ENCODE measurements at places on chromosomes 5 and 9.

DNA sequence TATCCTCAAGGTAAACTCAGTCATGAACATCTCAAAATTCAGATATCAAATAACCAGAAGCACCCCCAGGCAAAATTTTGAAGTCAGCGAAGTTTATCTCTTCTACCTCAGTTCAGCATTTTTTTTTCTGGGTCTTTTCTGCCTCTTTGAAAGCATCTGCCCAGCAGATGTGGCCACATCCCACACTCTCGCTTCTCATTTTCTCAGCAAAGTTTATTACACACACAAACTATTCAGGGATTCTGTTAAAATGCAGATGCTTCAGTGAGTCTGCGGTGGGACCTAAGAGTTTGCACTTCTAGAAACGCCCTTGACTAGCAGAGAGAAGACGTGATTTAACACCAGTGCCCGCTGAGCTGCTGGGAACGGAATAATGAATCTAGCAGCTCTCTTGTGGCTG lies 19.3 kb downstream of the RASEF start:
- DNase-seq = no peak

- no peak for DNase-seq
These were observed 51.1 kb downstream of the CCNH start for GRCh38 chr5:87361536-87362213.

DNA sequence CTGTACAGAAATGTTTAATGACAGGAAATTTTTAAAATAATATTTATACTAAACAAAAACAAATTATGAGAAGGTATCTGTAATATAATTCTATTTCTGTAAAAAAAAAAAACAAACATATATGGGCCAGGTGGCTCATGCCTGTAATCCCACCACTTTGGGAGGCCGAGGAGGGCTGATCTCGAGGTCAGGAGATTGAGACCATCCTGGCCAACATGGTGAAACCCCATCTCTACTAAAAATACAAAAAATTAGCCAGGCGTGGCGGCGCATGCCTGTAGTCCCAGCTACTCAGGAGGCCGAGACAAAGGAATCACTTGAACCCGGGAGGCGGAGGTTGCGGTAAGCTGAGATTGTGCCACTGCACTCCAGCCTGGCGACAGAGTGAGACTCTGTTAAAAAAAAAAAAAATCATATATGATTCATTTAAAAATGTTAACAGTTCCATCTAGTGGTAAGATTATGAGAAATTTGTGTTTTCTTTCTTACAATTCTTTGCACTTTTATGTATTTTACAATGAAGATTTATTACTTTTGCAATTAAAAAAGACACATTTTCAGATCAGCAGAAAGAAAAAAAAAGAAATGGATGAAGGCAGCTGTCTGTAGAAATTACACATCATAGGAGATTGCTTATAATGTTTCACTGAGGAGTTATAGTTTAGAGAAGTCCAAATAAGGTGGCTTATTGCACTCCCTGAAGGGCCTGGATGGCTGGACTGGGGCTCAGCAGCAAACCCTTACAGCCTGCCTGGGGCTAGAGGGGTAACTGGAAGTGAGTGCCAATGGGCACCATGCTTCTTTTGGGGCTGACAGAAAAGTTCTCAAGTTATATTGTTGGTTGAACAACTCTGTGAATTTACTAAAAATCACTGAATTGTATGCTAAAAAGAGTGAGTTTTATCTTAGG lies 20.3 kb downstream of the C9orf153 start:
- DNase-seq = no peak

- no peak for DNase-seq
These were observed 185.6 kb upstream of the NR3C1 start for GRCh38 chr5:143588933-143589662.

- DNase-seq = no peak
These were observed 1.5 kb downstream of the PKN3 start for GRCh38 chr9:128703616-128704355.

- no peak for DNase-seq
These were observed 596 bp upstream of the FGFR4 start for GRCh38 chr5:177085985-177086653.

DNA sequence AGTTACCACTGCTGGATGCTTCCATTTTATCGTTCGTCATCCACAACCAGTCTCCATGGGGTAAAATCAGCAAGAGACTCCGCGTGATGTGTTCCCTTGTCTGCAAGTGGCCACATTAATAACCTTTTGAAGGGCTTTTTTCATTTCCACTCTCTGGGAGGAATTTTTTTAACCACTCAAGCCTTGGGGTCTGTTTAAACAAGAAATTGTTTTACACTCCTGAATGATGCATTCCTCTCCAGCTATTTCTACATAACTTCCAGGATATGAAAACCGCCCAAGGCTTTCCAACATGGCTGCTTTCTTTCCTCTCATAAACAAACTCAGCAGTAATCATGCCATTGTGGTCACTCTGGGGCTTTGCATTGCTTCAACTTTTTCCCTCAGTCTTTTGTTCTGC lies 217.2 kb upstream of the DAPK1 start:
- no peak for DNase-seq

- DNase-seq = no peak
These were observed 102.2 kb downstream of the PARP8 start for GRCh38 chr5:50768634-50769033.

DNA sequence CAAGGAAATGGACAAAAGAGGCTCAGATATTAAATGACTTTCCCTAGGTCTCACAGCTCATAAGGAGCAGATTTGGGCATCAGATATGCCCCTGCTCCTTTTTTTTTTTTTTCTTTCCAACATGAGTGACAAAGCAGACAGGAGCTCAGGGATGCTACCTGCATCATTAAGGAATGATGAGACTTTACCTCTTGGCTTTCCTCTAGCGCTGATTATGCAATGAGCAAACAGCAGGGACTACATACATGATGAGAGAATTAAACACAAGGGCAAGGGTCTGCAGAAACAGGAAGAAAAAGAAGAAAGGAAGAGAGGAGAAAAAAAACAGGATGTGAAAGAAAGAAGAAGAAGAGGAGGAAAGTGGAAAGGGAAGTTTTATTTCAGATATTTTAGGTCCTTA lies 179.9 kb downstream of the PPP2R2B start:
- DNase-seq = no peak

GRCh38 chr9:132797861-132798659 lies 80.0 kb downstream of the AK8 start:
- no peak for DNase-seq

- DNase-seq = no peak
These were observed 58.6 kb upstream of the CTXN3 start for GRCh38 chr5:127590156-127590722.

DNA sequence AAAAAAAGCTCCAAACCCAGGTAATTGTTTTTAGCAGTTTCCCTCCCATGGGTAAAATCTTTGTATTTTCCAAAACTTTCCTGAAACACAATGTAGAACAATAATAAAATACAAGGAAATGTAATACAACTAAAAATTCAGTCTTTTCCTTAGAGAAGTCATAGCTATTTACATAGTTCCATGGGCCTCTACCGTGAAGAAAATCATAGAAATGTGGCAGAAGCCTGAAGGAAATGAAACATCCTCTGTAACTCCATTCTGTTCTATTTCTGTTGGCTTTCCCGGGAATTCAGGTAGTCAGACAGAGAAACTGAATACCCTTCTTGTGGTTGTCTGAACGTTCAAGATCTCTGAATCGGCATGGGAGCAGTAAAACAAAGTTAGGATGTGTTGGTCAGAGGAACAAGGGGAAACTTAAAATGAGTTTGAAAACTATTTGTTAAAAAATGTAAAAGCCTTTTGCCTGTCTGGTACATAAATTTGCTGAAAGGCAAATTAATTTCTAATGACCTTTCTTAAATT lies 202.4 kb upstream of the ZNF608 start:
- no peak for DNase-seq

DNA sequence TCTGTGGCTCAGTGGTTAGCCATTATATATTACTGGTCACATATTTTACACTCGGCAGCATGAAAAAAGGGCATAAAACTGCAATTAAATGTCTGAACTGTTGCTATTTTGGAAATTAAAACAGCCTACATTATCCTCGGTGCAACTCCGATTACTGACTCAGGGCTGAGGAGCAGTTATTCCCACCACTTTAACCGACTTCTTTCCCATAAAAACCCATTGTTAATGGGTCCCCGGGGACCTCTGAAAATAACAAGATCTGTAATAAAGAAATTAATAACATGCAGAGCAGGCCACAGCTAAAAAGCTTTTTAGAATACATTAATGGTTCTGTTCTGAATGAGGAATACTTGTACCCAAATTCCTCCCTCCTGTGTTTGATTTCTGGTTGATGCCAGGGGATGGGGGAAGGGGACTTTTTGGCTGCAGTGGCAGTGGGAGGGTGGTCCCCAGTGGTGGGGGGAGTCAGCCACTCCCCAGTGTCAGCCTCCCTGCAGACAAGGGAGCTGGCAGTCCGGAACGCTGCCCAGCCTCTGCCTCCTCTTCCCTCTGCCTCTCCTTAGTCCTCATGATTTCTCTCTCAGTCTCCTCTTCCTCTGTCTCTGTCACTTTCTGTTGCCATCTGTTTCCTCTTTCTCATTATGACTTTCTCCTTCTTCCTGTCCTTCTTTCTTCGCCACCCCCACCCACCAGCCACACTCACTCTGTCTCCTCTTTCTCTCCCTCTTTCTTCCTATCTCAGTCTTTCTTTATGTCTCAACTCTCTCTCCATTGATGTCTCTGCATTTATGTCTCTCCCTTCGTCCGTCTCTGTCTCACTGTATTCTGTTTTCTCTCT lies 59.0 kb upstream of the ZBTB43 start:
- no peak for DNase-seq

- DNase-seq = no peak
These were observed 11.9 kb downstream of the BASP1 start for GRCh38 chr5:17229313-17229712.

DNA sequence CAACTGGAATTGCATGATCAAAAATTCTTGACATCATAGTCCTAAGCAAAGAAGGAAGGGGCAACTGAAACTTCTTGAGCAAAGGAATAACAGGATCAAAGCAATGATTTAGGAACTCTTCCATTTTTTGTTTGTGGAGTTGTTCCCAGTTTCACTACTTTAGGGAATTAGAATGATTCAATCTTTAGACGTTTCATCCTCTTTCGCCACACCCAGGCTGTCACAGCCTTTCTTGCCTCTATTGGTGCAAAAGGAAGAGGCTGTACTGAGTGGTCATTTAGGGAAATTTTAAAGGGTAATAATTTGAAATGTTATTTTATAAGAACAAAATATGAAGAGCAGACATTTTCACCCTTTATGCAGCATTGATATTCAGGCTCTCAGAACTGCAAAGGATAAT lies 1026.0 kb upstream of the ARRDC3 start:
- no peak for DNase-seq

GRCh38 chr9:133427658-133428348 lies 5.6 kb downstream of the ADAMTS13 start:
- DNase-seq = no peak

GRCh38 chr5:141420855-141421488 lies at the start of gene PCDHGA11:
TSS of gene PCDHGA11 (plus strand) at chr5:141421051. CDS start at chr5:141421228, 177 bp downstream.
- no peak for DNase-seq

DNA sequence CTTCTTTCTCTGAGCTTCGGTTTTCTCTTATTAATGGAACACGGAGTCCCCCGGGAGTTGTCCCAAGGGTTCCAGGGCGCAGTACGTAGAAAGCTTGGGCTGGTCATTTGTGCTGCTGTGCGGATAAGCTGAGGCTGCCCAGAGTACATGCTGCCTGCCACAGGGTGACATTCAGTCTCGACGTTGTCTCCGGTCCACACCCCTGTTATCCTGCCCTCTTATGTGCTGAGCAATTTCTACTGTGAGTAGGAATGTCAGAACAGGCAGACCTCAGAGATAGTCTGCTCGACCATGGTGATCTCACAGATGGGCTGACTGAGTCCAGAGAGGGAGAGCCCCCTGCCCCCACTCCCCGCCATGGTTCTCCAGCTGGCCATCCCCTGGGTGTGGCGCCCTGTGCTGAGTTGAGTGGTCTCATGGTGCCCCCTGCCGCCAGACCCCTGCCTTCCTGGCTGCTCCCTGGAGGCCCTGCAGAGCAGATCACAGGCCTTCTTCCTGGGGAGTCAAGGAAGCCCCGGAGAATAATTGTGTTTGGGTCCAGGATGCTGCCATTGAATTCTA lies 124.0 kb downstream of the RGS3 start:
- no peak for DNase-seq

GRCh38 chr9:107465467-107466451 lies 23.8 kb downstream of the KLF4 start:
- DNase-seq = no peak

- no peak for DNase-seq
These were observed 132.0 kb downstream of the FAM174A start for GRCh38 chr5:100667161-100667630.

DNA sequence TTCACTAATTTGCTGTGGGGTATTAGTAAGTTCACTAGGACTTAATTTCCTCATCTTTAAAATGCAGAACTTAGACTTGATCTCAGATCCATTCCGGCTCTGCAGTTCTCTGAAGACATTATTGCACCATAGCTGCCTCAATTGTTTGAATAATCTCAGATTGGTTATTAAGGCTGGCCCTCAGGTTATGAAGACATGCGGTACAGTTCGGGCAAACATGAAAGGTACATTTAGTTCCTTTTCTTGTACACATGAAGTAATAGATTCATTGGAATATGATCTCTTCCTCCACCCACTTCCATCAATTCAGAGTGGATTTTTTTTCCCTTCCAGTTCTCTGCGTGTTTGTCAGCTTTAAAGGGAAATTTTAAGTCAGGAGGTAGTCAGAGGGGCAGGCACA lies 28.0 kb downstream of the ATP6V0E1 start:
- DNase-seq = no peak

Measured in stimulated activated CD8-positive, alpha-beta memory T cell treated with anti-CD3 and anti-CD28 coated beads, Interleukin-7, amount 100 ng/mL, for 1 hour (primary cell).